ENCODE measurements at places on chromosomes 11 and 22. TPM values are rescaled to one million over a fixed set of nuclear protein-coding genes. Genes with fewer than 3 reads are reported as not detected.

- DNase-seq, result no peak
These were observed 824.9 kb downstream of the TBC1D22A start for GRCh38 chr22:47587361-47587760.

The CD3E gene
- 3.1 TPM for total RNA-seq

DNA sequence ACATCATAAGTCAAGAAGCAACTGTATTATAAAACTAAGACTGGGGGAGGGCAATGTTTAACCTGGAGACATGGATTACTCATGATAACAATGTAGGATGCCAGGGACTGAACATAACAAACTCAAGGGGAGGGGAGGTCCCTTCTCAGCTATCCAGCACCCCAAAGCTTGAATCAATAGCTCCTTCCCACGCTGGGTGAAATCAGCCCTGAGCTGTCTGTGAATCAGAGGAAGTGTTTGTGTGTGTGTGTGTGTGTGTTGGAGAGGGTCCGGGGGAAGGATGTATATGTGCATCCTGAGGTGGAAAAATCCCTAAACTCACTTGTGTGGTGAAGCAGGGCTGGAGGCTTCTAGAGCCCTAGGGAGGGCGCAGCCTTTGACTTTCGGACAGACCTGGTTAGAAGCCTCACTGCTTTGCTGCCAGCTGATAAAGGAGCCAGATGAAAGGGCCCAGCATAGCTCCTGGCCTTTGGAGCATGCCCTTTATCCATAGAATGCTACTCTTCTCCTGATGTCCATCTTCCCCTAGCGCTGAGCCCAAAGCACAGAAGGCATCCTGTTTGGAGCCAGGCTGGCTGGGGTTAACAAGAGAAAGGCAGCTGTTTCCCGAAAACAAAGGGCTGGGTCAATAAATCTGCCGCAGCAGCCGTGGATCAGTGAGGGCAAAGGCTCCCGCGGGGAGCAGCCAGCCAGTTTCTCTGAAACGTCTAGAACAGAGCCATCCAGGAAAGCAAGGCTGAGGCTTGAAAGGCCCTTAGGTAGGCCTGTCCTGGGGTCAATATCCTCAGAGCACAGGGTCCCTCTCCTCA is 35.8 kb downstream of the TNKS1BP1 start:
- no peak for DNase-seq

- no peak for DNase-seq
These were observed 21.4 kb downstream of the MN1 start for GRCh38 chr22:27780161-27780575.

The FZD4 gene
- 54.4 TPM for total RNA-seq

The CRYBB1 gene
- not detected for total RNA-seq

GRCh38 chr22:30481711-30482110 is 9.9 kb upstream of the SEC14L3 start:
- no peak for DNase-seq

- DNase-seq, result no peak
These were observed 11.0 kb upstream of the MICALL1 start for GRCh38 chr22:37894939-37895670.
